ENCODE measurements at places on chromosomes 7 and 10. TPM values are rescaled to one million over a fixed set of nuclear protein-coding genes. Genes with fewer than 3 reads are reported as not detected.

Gene SUN3
- total RNA-seq, result 0.59 TPM

Gene SUFU
- total RNA-seq, result 15.4 TPM

Gene AKR1C1
- 3.6 TPM for total RNA-seq

Gene VENTX
- total RNA-seq, result 0.12 TPM

Gene ABCB1
- 25.2 TPM for total RNA-seq

Gene ACSM6
- total RNA-seq, result not detected

Gene EVX1
- not detected for total RNA-seq

Gene AKR1D1
- total RNA-seq, result not detected

Gene RNF32
- total RNA-seq, result not detected

Gene NKX1-2
- not detected for total RNA-seq

Gene CNNM1
- 1.2 TPM for total RNA-seq

Gene GIMAP5
- 265 TPM for total RNA-seq

Gene KIF11
- 2.0 TPM for total RNA-seq

Gene NRG3
- not detected for total RNA-seq

- H3K27ac ChIP-seq, result no peak overlapping the region
- H3K27me3 ChIP-seq, result no peaks in the 10 kb centered on the region
- no peaks in the 10 kb centered on the region for H3K36me3 ChIP-seq
- no peaks in the 10 kb centered on the region for H3K4me1 ChIP-seq
- no peak for DNase-seq
These were observed 122.8 kb upstream of the RHOBTB1 start for GRCh38 chr10:61066661-61067344.

- H3K4me1 ChIP-seq, result peaks cover 10% of the 10 kb centered on the region
- H3K4me3 ChIP-seq, result no peak overlapping the region
- peaks cover 7% of the 10 kb centered on the region for H3K36me3 ChIP-seq
- no peaks in the 10 kb centered on the region for H3K27me3 ChIP-seq
These were observed 18.0 kb downstream of the STX1A start for GRCh38 chr7:73701357-73701995.

- no peak overlapping the region for H3K4me3 ChIP-seq
- no peak overlapping the region for H3K27ac ChIP-seq
- peaks cover 24% of the 10 kb centered on the region for H3K27me3 ChIP-seq
- H3K36me3 ChIP-seq, result no peaks in the 10 kb centered on the region
These were observed 57.4 kb downstream of the NEUROG3 start for GRCh38 chr10:69515699-69516259.

GRCh38 chr10:46301721-46302479, 15.1 kb downstream of the ANTXRL start:
- no peaks in the 10 kb centered on the region for H3K36me3 ChIP-seq
- no peak overlapping the region for H3K4me3 ChIP-seq
- H3K27ac ChIP-seq, result no peak overlapping the region
- H3K4me1 ChIP-seq, result peaks cover 30% of the 10 kb centered on the region
- no peak for DNase-seq
- H3K27me3 ChIP-seq, result peaks cover 6% of the 10 kb centered on the region

DNA sequence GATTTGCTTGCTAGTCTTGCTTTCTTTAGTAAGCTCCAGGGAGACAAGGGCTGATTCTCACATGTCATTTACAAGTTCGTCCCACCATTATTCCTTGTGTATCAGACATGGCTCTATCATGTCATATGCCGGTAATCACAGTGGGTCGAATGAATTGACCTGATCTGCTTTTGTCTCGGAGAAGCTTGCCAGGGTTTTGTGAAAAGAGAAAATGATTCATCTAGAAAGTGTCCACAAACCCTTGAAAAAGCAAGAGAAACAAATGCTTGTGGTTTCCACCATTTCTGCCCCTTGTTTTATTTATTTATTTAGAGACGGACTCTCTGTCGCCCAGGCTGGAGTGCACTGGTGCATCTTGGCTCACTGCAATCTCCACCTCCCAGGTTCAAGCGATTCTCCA, 278.5 kb downstream of the TCF7L2 start:
- no peak overlapping the region for H3K4me3 ChIP-seq
- DNase-seq, result no peak
- no peak overlapping the region for H3K27ac ChIP-seq

DNA sequence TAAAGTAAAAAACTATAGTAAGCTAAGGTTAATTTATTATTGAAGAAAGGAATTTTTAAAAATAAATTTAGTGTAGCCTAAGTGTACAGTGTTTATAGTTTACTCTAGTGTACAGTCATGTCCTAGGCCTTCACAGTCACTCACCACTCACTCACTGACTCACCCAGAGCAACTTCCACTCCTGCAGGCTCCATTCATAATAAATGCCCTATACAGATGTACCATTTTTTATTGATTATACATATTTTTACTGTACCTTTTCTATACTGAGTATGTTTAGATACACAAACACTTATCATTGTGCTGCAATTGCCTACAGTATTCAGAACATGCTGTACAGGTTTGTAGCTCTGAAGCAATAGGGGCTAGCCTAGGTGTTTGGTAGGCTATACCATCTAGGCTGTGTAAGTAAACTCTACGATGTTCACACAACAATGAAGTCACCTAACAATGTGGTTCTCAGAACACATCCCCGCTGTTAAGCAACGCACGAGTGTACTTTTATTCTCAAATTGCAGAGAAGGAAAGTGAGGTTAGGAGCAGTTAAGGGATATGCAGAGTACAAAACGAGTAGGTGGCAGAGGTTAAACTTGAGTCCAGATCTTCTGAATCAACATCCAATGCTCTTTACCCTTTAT, 38.9 kb upstream of the PLCE1 start:
- H3K4me1 ChIP-seq, result no peaks in the 10 kb centered on the region
- H3K4me3 ChIP-seq, result no peak overlapping the region
- no peaks in the 10 kb centered on the region for H3K27me3 ChIP-seq
- H3K36me3 ChIP-seq, result no peaks in the 10 kb centered on the region

DNA sequence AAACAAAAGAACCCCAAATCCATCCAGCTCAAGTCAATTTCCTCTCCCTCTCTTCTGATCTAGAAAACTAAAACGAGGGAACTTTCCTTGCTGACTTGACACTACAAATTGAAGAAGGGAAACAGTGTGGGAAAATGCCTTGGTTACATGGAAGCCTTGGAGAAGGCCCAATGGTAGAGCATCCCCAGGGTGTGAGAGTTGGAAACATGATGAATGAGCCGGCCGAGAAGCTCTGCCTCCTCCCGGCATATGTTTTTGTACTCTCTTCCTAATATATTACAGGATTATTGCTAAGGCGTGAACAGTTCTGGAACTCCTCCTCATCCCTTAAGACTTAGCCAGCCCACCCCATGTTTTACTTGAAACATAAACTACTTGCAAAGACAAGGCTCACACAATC, 618.2 kb upstream of the MGMT start:
- no peaks in the 10 kb centered on the region for H3K4me1 ChIP-seq
- H3K27me3 ChIP-seq, result no peaks in the 10 kb centered on the region
- no peak overlapping the region for H3K4me3 ChIP-seq
- no peaks in the 10 kb centered on the region for H3K36me3 ChIP-seq

GRCh38 chr7:47291461-47292081, 290.3 kb downstream of the TNS3 start:
- H3K27me3 ChIP-seq, result no peaks in the 10 kb centered on the region
- H3K36me3 ChIP-seq, result no peaks in the 10 kb centered on the region
- DNase-seq, result no peak
- no peak overlapping the region for H3K4me3 ChIP-seq
- H3K27ac ChIP-seq, result no peak overlapping the region

DNA sequence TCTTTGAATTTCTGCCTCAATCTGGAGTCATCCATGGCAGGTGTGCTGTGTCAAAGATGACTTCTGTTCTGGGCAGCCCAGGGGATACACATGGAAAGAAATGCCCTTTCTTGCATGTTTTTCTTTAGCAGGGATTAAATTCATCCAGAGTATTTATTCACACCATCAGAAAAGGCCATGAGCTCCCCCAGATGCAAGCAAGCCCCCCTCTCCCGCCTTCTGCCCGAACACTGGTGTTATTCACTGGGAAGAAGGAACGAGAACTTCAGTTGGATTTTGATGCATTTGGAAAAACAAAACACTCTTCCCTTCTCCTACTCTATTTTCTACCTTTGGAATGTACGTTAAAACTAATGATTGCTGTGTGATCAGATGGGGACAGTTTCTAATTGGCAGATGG, 1.4 kb downstream of the PLPP4 start:
- H3K27me3 ChIP-seq, result peaks cover 8% of the 10 kb centered on the region
- H3K4me1 ChIP-seq, result no peaks in the 10 kb centered on the region
- H3K4me3 ChIP-seq, result no peak overlapping the region
- no peaks in the 10 kb centered on the region for H3K36me3 ChIP-seq
- no peak overlapping the region for H3K27ac ChIP-seq

DNA sequence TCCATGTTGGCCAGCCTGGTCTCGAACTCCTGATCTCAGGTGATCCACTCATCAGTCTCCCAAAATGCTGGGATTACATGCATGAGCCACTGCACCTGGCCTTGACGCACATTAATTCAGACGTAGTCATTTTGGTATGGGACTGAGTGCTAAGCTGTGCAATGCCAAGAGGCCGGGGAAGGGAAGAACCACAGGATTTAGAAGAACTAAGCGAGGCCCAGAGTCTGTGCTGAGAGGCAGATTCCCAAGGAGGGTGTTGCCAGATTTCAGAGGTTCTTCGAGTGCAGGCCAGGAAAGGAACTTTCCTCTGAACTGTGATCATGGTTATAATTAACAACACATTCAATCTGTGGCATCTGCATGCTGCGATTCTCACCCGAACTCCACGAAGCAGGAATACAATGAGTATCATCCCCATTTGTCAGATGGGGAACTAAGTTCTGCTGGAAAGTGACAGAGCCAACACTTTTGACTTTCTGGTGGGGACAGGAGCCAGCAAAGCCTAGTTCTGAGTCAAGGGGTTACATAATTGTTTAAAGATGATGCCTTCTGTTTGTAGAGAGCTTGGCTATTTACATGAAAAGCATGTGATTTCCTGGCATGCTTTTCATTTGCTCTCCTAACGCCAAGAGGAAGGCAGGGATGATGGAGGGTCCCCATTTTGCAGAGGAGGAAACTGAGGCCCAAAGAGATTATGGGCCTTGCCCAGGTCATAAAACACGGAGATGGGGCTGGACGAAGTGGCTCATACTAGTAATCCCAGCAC, 6.2 kb upstream of the ZAN start:
- H3K36me3 ChIP-seq, result no peaks in the 10 kb centered on the region
- no peak overlapping the region for H3K27ac ChIP-seq
- peaks cover 3% of the 10 kb centered on the region for H3K4me1 ChIP-seq
- H3K27me3 ChIP-seq, result peaks cover 60% of the 10 kb centered on the region
- no peak for DNase-seq

DNA sequence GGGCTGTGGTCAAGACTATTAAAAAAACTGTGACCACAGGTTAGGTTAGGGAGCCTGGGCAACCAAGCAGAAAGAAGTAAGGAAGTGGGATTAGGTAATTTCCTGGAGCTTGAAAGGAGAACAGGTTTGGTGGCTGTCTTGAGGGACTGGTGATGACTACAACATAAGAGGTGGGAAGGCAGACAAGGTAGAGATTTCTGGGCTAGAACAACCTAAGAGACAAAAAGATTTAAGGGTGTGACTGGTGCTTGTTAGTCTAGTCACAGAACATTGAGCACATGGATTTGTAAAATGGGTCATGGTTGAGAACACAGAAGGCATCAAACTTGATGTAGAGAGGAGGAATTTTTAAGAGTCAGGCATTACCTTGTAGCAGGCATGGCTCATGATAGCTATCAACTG, 123.7 kb upstream of the ASAH2 start:
- no peak for DNase-seq
- H3K4me3 ChIP-seq, result no peak overlapping the region
- peaks cover 4% of the 10 kb centered on the region for H3K4me1 ChIP-seq
- no peaks in the 10 kb centered on the region for H3K36me3 ChIP-seq
- H3K27ac ChIP-seq, result no peak overlapping the region

DNA sequence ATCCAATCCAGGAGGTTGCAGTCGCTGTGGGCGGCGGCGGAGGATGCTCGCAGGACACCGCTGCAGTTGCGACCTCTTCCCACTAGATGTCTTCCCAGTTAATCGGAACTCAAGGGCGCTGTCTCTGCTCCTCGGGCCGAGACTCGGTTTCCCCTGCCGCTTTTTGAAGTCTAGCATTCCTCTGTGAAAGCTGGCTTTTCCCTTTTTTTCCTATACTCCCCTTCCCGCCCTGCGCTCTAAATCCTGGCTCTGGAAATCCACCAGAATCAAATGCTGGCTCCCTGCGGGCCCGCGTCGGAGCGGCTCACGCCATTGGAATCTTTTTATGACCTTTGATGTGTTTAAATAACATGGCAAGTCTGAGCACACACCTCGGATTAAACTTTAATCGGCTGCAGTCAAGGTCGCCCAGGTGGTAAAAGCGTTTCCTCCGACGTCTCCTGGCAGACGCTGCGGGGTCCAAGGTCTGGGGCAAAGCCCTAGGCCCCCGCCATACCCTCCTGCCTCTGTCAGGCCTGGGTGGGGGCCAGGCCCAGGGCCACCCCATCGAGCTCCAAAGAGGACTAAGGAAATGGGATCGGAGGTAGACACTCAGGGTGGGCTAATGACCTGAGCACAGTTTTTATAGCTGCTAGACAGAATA, 10.7 kb upstream of the HOXA13 start:
- H3K27me3 ChIP-seq, result peaks cover 24% of the 10 kb centered on the region
- H3K4me1 ChIP-seq, result peaks cover under 1% of the 10 kb centered on the region
- peak overlapping the region; percentile 46 for H3K4me3 ChIP-seq
- peak; percentile 45 for DNase-seq
- H3K36me3 ChIP-seq, result no peaks in the 10 kb centered on the region
- H3K27ac ChIP-seq, result no peak overlapping the region

GRCh38 chr7:29605671-29606070, 42.0 kb downstream of the PRR15 start:
- H3K27ac ChIP-seq, result no peak overlapping the region
- DNase-seq, result no peak
- H3K4me1 ChIP-seq, result no peaks in the 10 kb centered on the region
- H3K4me3 ChIP-seq, result no peak overlapping the region
- H3K36me3 ChIP-seq, result no peaks in the 10 kb centered on the region

- no peak for DNase-seq
- no peaks in the 10 kb centered on the region for H3K27me3 ChIP-seq
- H3K4me3 ChIP-seq, result no peak overlapping the region
- H3K36me3 ChIP-seq, result no peaks in the 10 kb centered on the region
- H3K27ac ChIP-seq, result no peak overlapping the region
- H3K4me1 ChIP-seq, result no peaks in the 10 kb centered on the region
These were observed 45.9 kb downstream of the IL6 start for GRCh38 chr7:22772885-22773284.

DNA sequence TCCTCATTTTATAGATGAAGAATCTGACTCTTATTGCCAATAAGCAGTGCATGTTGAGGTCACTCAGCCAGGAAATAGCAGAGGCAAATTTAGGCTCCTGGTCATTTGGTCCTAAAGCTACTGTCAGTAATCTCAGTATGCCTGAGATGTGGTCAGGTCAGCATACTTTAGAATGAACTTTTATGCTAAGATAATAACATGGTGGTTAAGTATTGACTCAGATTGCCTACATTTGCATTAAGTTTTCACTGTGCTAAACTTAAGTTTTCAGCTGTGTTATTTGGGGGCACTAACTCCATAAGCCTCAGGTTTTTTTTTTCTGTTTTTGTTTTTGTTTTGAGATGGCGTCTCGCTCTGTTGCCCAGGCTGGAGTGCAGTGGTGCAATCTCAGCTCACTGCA, 35.9 kb upstream of the CCSER2 start:
- H3K4me1 ChIP-seq, result no peaks in the 10 kb centered on the region
- no peak for DNase-seq
- no peaks in the 10 kb centered on the region for H3K36me3 ChIP-seq
- H3K27me3 ChIP-seq, result no peaks in the 10 kb centered on the region
- H3K4me3 ChIP-seq, result no peak overlapping the region

GRCh38 chr7:44272456-44272855, 52.9 kb downstream of the CAMK2B start:
- peaks cover 18% of the 10 kb centered on the region for H3K27me3 ChIP-seq
- no peak for DNase-seq
- no peaks in the 10 kb centered on the region for H3K4me1 ChIP-seq
- no peaks in the 10 kb centered on the region for H3K36me3 ChIP-seq
- no peak overlapping the region for H3K4me3 ChIP-seq
- H3K27ac ChIP-seq, result no peak overlapping the region
